ENCODE measurements at places on chromosomes 1 and 21.

DNA sequence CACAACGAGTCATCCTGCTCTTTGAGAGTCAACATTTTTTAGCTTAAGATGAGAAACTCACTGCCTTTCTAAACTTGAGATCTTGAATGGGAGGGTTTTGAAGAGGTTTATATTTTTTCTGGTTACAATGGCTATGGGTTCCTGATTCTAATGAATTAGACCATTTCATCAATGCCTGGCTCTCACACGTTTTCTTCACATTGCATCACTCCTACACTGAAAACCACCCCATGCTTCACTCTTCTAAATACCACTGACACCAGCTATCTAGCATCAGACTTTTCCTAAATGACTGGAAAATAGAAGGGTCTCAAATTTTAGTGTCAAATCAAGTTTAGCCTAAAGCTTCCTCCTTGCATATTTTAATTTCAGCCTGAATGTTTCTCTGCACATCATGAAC is 606.1 kb upstream of the USP24 start:
- DNase-seq, result no peak

- peak; percentile 54 for DNase-seq
Measured at GRCh38 chr1:108646648-108647269, 14.1 kb downstream of the HENMT1 start.

DNA sequence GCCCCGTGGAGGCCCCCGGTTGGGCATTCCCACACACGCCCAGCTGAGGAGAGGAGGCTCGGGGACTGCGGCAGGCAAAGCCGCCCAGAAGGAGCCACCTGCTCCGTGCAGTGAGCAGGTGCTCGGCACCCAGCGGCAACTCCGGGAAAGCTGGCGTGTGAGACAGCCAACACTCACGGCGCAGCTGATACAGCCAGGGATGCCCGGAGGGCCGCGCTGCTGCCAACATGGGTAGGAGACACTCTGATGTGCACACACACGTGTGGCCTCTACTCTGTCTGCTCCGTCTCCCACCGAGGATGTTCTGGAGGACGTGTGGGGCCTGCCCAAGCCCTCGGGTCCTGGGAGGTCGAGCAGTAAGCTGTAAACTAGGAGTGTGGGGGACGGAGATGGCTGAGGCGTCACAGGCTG is 12.9 kb downstream of the MORN1 start:
- no peak for DNase-seq

- peak; percentile 53 for DNase-seq
Measured at GRCh38 chr1:184947497-184948256, 26.6 kb downstream of the NIBAN1 start.

GRCh38 chr1:108665067-108665466 is 4.2 kb upstream of the HENMT1 start:
- no peak for DNase-seq

- no peak for DNase-seq
Measured at GRCh38 chr1:179857009-179857408, 20.6 kb downstream of the TOR1AIP2 start.

- DNase-seq, result peak; percentile 96
Measured at GRCh38 chr1:159924025-159924790, 1.1 kb downstream of the TAGLN2 start.
